ENCODE measurements at places on chromosomes 13 and 19. TPM values are rescaled to one million over a fixed set of nuclear protein-coding genes. Genes with fewer than 3 reads are reported as not detected.

ZNF146 gene
- 57.8 TPM for total RNA-seq

GRCh38 chr13:93640452-93640851 is 413.8 kb downstream of the GPC6 start:
- no peak for DNase-seq

- DNase-seq: no peak
Observed at GRCh38 chr13:76720821-76721220, 165.4 kb downstream of the KCTD12 start.

GRCh38 chr19:19782783-19783182 is 38.8 kb downstream of the ZNF506 start:
- no peak for DNase-seq

DNA sequence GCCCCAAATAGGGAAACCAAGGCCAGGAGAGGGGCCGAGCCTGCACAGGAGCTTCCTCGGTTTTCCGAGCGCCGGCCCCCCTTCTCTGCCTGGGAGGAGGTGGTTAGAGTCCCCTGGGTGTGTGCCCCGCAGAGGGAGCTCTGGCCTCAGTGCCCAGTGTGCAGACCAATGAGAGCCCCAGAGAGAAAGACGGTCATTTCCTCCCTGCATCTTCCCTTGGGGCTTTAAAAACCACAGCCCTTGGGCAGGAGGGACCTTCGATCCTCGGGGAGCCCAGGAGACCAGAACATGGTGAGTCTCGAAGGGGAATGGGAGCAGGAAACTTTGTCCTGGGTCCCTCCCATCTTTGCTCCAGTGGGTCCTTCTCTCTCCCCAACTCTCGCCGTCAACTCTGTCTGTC is at the start of gene C5AR1:
C5AR1 (plus strand) TSS at position 254 of the 400 bp plus-strand sequence; CDS start at position 289, 35 bp downstream.
- DNase-seq: no peak

GRCh38 chr13:49938921-49939320 is 2.8 kb upstream of the SPRYD7 start:
- no peak for DNase-seq

DNA sequence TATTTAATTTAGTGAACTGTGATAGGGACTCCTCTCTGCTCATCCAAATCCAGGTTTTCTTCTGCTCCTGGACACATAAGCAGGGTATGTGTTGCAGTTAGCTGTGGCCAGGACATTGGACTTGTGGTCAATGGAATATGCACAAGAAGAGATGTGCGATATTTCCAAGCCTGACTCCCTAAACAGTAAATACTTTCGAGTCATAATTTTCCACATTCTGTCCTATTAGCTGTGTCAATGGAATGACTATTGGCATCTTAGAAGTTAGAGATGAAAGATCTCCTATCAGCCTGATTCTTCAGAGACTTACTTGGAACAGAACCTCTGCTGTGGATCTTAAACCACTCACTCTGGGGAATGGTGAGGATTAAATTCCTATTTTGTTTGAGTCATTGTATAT is 771.0 kb downstream of the EFNB2 start:
- DNase-seq: no peak

Measured in activated B cell treated with CpG ODN at 0.5 μM for 24 hours (primary cell).